Activated T-helper 2 cell treated with anti-CD3 and anti-CD28 coated beads, Interferon-gamma antibody, Interleukin-2, Interleukin-4, amounts not matched to agents 10 μg/mL and 5 μg/mL and 100 μg/mL, durations not matched to agents 14 hours and 24 hours and 36 hours (primary cell): ENCODE measurements at places on chromosomes 7 and 10. TPM values are rescaled to one million over a fixed set of nuclear protein-coding genes. Genes with fewer than 3 reads are reported as not detected.
A peak's percentile ranks its signal among the peaks of the same experiment; 100 is the strongest.

DNA sequence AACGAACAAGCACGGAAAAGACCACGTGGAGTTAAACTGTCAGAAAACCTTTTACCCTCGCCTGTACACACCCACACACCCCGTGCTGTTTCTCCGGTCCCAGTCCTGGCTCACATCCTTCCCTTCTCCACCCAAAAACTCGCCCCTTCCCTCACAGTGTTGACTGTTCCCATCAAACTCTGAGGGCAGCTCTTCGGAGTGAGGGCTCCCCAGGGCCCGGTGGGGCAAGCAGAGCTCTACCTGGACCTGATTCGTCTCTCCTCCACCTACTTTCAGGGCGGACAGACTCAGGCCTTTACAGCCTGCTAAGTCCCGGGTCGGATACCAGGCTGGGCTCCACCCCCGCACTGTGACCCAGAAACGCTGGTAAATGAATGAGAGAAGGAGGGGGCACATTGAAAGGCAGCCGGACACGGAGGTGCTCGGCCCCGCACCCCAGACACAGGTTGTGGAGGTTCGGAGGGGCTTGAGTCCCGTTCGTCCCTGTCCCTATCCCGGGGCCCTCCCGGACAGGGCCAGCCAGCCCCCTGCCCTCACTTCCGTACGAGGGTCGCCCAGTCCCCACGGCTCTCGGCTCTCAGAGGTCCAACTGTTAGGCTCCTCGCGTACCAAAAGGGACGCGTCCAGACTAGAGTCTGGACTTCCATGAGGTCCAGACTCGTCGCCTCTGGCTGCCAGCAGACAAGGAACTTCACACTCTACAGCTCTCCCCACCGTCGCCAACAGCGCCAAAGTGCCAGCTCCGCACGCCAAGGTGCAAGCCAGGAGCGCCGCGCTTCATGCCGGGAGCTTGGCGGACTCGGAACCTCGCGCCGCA, 31.7 kb upstream of the ASL start:
- H3K4me3 ChIP-seq, result peak overlapping the region; percentile 65
- peak; percentile 9 for DNase-seq
- H3K36me3 ChIP-seq, result no peaks in the 10 kb centered on the region
- no peak overlapping the region for H3K27ac ChIP-seq
- H3K27me3 ChIP-seq, result peaks cover 19% of the 10 kb centered on the region
- H3K4me1 ChIP-seq, result peaks cover 3% of the 10 kb centered on the region

- H3K36me3 ChIP-seq, result no peaks in the 10 kb centered on the region
- no peaks in the 10 kb centered on the region for H3K27me3 ChIP-seq
- peaks cover 13% of the 10 kb centered on the region for H3K4me1 ChIP-seq
- no peak overlapping the region for H3K4me3 ChIP-seq
- no peak for DNase-seq
Measured at GRCh38 chr7:2647594-2648172, 15.9 kb downstream of the TTYH3 start.

DNA sequence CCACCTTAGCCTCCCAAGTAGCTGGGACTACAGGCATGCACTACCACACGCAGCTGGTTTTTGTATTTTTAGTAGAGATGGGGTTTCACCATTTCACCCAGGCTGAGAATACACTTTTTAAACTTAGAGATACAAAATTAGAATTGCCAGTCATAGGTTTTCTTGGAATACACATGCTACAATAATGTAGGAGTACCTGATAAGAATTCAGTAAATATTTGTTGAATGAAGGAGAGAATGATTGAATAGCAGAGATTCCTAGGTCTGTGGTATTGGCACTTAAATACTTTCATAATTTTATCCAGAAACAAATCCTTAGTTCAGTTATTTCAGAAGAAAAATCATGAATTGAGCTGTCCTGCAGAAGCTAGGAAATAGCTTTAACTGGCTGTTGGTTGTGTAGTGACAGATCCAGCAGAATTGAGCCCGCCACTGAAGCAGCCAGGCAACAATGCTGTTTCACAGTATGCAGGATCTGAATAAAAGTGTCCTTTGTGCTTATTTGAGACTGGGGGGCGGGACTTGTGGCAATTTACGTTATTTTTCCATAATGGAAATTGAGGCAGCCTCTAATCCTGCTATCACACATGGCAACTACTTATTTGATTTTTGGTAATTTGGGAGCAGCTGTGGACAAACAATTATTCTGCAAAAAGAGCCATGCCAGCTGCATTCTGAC, 31.5 kb downstream of the NRF1 start:
- no peak overlapping the region for H3K27ac ChIP-seq
- H3K27me3 ChIP-seq, result no peaks in the 10 kb centered on the region
- no peak for DNase-seq
- peaks cover 4% of the 10 kb centered on the region for H3K36me3 ChIP-seq
- peaks cover 7% of the 10 kb centered on the region for H3K4me1 ChIP-seq

DNA sequence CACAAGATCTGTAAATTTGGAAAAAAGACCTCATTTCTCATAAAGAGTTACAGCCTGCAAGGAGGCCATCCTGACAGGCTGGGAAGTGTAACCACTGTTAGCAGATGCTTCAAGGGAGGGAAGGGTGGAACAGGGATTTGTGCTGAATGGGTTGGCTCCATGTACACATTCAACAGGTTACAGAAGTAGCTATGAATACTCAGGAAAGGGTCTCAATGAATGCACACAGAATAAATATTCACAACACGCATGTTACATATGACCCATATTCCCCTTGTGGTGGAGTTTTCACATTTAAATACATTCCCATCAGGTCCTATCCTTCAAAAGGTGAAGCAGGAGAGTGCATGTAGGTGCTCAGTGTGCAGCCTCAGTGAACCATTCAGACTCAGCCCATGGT, 316.4 kb upstream of the COBL start:
- no peak overlapping the region for H3K4me3 ChIP-seq
- no peak overlapping the region for H3K27ac ChIP-seq
- no peaks in the 10 kb centered on the region for H3K4me1 ChIP-seq
- H3K36me3 ChIP-seq, result no peaks in the 10 kb centered on the region

DNA sequence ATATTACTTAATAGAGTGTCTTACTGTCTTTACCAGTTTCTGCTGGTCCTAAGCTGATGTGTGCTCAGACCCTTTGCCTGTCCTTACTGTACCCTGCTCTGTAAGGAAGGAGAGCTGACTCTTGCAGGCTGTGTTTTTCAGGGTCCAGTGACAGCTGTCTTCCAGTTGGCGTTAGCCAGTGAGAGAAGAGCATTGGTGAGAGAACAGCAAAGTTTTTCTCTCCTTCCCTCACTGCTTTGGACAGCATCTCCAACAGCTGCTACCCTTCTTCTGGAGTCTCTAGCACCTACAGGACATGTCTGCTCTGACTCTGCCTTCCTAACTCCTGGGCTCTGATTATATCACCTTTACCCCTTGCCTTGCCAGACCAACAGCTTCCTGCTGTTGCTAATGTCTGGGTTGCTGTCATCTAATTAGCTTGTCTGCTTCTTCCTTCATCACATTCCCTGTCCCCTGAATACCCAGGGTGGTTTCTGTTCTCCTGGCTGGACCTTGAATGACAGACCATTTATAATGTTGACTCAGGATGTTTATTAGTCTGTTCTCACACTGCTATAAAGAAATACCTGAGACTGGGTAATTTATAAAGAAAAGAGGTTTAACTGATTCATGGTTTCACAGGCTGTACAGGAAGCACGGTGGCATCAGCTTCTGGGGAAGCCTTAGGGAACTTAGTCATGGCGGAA, 23.5 kb upstream of the PANK1 start:
- H3K27me3 ChIP-seq, result peaks cover 30% of the 10 kb centered on the region
- DNase-seq, result no peak
- no peak overlapping the region for H3K4me3 ChIP-seq
- H3K27ac ChIP-seq, result no peak overlapping the region

LGI1 gene
- total RNA-seq, result not detected in 2 replicates

DNA sequence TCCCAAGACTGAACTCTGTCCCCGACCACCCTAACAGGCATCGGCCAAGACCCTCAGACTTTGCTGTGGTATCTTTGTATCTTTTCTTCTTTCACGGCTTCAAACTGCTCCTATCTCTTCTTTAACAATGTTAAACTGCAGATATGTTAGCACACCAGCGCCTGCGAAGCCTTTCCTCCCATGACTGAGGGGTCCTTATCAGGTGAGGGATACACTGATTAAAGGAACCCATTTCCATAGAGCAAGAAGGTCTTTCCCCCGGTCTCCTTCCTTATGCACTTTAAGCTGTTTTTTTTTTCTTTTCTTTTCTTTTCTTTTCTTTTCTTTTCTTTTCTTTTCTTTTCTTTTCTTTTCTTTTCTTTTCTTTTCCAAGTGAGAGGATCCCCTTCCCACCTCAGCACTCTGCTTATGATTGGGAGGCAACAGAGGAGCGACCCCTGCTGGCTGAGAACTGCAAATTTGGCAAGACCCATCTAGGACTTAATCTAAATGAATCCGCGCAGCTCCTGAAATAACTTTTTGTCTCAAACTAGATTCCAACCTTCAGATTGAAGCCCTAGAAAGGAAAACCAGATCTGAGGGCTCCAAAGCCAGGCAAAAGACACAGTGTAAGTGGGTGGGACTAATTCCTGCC, 109.9 kb downstream of the ITGB8 start:
- H3K27ac ChIP-seq, result no peak overlapping the region
- no peak overlapping the region for H3K4me3 ChIP-seq
- H3K27me3 ChIP-seq, result no peaks in the 10 kb centered on the region
- H3K36me3 ChIP-seq, result no peaks in the 10 kb centered on the region

CALML3 gene
- not detected in 2 replicates for total RNA-seq

WNT8B gene
- 0.14 and 0.21 TPM in 2 replicates for total RNA-seq

GNA12 gene
- total RNA-seq, result 40.9 and 41.4 TPM in 2 replicates

GRCh38 chr10:73717556-73717955, 19.6 kb upstream of the AGAP5 start:
- DNase-seq, result no peak
- peaks cover 4% of the 10 kb centered on the region for H3K4me1 ChIP-seq

GRCh38 chr10:116780691-116781205, 38.4 kb upstream of the HSPA12A start:
- H3K36me3 ChIP-seq, result no peaks in the 10 kb centered on the region
- H3K4me3 ChIP-seq, result no peak overlapping the region
- H3K27ac ChIP-seq, result no peak overlapping the region
- H3K4me1 ChIP-seq, result peaks cover 1% of the 10 kb centered on the region
- H3K27me3 ChIP-seq, result peaks cover 3% of the 10 kb centered on the region

SH2D4B gene
- total RNA-seq, result 0.05 TPM in 1 of 2 replicates, not detected in the other

- no peaks in the 10 kb centered on the region for H3K4me1 ChIP-seq
- H3K27me3 ChIP-seq, result peaks cover 15% of the 10 kb centered on the region
- no peak within 1 kb of the TSS for H3K4me3 ChIP-seq
Measured at GRCh38 chr10:5364890-5365338, at the start of gene UCN3. Gene UCN3 (plus strand): TSS chr10:5364966. CDS start chr10:5373721, 8,755 bp downstream.

DNA sequence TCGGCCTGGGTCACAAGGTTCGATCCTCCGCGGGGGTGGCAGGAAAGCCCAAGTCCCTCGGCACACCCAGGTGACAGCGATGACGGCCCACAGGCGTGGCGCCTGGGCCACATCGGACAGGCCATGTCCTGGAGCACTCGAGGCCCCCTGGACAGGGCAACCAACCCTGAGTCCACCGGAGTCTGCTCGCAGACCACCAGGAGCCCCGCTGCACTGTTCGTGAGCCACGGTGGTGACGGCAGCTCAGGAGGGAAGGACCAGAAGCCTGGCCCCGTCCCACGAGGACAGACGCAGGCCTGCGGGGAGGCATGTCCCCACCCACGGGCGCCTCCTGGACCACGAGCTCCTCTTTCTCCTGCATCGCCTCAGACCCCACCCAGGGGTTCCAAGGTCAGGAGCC, 22.4 kb upstream of the GPR146 start:
- H3K4me1 ChIP-seq, result peaks cover 4% of the 10 kb centered on the region
- no peak overlapping the region for H3K27ac ChIP-seq
- H3K36me3 ChIP-seq, result peaks cover 23% of the 10 kb centered on the region
- no peak for DNase-seq
- no peak overlapping the region for H3K4me3 ChIP-seq

MMP21 gene
- total RNA-seq, result 0.11 TPM in 2 replicates

HYAL4 gene
- total RNA-seq, result not detected in 2 replicates

DNA sequence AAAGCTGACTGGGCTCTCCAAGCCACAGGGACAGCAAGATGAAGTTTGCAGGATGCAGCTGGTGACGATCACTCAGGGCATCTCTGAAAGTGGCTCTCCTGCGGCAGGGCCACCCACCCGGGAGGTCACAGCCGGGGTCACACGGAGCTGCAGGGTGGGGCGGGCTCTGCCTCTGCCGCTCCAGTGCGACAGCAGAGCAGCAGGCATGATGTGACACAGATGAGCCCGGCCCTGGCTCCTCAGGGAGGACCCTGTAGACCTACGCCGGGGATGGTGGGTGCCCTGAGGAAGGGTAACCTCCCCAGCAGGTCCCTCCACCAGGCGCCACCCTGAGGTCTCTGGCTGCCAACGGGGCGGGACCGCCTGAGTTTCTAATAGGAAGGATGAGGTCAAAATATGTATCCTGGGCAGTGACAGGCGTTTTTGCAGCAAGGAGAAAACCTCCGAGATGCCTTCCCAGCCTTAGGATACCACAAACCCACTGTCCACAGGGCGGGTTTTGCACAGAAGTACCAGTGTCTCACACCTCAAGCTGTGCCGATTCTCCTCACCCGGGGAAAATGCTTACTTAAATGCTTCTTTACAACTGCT, 114.8 kb upstream of the DIP2C start:
- H3K4me3 ChIP-seq, result no peak overlapping the region
- peaks cover 31% of the 10 kb centered on the region for H3K36me3 ChIP-seq
- DNase-seq, result no peak
- peaks cover 4% of the 10 kb centered on the region for H3K4me1 ChIP-seq

ADAMTS14 gene
- 0.39 and 0.46 TPM in 2 replicates for total RNA-seq

- peaks cover 32% of the 10 kb centered on the region for H3K36me3 ChIP-seq
- DNase-seq, result no peak
- H3K4me1 ChIP-seq, result peaks cover 36% of the 10 kb centered on the region
- H3K27ac ChIP-seq, result no peak overlapping the region
Measured at GRCh38 chr7:114823290-114823689, 98.6 kb upstream of the MDFIC start.

DNA sequence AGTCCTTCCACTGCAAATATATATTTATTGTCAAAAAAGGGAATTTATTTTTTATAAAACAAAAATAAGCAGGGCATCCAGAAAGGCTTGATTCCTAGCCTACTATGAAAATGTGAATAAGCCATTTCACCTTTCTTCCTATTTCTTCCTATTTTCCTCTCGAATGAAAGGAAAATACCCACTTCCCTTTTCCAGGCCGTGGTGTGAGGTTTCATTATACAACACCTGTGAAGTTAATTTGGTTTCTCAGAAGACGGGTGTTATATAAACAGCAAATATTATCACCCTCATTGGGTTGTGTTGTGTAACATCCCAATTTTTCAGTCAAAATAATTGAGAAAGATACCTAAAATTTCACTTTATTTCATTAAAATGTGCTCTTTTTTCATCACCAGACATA, 214.3 kb downstream of the DGKB start:
- H3K4me3 ChIP-seq, result no peak overlapping the region
- no peak overlapping the region for H3K27ac ChIP-seq
- no peaks in the 10 kb centered on the region for H3K27me3 ChIP-seq

HPSE2 gene
- total RNA-seq, result not detected in 2 replicates

PRSS37 gene
- not detected in 2 replicates for total RNA-seq

- H3K4me1 ChIP-seq, result peaks cover 29% of the 10 kb centered on the region
- no peak overlapping the region for H3K4me3 ChIP-seq
- H3K27ac ChIP-seq, result peak overlapping the region; percentile 53
- DNase-seq, result no peak
Measured at GRCh38 chr10:110336111-110336721, 31.5 kb upstream of the SMNDC1 start.

PILRA gene
- 12.3 TPM in 2 replicates for total RNA-seq
